ENCODE measurements at places on chromosomes 7 and 10.

DNA sequence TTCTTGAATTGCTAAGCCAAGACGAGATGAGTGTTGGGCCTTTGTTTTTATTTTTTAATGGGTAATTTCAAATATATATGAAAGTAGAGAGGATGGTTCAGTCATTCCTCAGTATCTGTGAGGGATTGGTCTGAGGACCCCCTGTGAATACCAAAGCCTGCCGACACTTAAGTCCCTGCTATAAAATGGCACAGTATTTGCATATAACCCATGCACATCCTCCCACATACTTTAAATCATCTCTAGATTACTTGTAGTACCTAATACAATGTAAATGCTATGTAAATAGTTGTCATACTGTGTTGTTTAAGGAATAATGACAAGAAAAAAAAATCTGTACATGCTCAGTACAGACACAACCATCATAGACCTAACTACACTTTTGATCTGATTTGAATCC lies 73.4 kb downstream of the NOD1 start:
- DNase-seq: no peak

DNA sequence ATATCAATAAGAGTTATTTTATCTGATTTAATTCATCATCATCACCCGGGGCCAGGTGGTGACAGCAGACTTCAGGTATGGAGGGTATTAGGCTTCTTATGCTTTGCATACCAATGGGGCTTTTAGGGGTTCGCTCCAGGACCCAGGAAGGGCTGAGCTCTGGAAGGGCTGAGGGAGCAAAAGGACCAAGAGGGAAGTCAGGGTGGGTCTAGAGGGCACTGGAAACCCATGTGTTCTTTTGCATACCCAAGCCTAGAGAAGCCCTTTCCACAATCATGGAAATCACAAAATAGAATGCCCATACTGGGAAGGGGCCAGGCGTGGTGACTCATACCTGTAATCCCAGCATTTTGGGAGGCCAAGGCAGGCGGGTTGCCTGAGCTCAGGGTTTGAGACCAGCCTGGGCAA lies 30.9 kb upstream of the VCL start:
- DNase-seq: no peak

DNA sequence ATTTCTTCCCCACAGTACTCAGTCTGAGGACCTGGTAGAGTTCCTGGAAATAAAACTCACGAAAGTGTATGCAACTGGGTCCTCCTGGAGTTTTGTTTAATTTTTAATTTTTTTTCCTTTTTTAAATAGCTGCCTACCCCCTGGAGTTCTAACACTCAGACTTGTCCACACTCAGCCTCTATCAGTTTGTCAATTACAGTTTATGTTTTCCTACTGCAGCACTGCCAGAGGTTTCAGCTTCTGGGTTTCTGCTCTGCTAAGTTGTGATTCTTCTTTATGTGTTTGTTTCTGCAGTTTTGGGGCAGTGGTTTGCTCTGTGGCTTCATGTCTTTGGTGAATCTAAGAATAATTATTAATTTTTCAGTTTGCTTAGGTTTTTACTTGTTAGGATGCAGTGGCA lies 59.2 kb downstream of the TBC1D12 start:
- DNase-seq: no peak

DNA sequence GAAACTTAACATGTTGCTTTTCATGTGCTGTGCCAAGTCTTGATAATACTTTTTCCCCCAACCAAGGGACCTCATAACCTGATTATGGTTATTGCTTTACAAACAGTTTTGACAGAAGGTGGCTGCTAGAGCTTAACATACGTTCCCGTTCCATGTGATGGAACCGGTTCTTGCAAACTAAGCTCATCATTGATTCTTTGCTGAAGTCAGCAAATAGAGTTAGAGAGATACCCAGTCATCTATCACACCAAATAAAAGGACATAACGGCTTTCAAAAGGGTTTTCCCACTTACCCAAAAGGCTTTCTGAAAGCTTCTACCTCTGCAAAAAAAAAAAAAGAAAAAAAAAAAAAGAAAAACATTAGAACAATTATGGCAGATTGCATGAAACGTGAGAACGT lies 230.3 kb upstream of the MDFIC start:
- no peak for DNase-seq

DNA sequence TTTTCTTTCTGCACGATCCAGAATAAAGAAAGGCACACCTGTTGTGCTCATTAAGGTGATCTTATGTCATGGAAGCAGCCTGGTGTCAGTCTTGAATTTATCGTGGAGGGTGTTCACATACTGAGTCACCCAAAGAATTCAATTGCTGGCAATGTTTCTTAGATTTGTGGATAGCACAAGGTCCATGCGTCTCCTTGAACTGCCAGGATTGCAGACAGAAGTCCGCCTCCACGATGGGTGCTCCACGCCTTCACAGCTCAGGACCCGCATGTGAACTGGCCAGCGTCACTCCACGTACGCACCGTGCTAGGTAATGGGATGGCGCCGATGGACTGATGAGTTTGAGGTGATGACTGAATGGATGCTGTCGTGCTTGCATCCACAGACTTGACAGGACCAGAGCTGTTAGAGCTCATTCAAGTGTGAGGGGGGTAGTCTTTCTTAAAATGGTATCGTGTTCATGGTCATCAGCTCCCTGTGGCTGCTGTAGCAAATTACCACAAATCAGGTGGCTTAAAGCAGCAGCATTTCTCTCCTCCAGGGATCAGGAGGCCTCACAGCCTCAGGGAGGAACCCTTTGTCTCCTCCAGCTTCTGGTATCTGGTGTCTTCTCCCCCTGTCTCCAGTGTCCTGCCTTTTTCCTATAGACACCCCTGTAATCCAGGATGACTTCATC lies 65.4 kb upstream of the DNAJB6 start:
- no peak for DNase-seq

DNA sequence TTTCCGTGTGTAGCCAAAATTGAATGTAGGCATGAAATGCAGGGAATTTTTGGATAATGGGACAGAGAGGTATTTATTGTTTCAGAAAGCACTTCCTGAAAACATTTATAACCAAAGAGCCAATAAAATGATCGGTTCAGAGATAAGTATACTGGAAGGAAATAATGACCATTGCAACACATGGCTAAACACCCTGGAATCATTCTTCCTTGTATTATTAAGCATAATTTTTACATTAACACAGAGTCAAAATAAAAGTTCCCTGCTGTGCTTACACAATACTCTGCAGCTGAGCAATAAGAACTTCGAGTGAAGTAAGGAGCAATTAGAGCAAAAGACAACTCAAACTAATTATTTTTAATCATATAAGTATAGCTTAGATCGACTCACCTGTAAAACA lies 648.3 kb downstream of the TNS3 start:
- no peak for DNase-seq

- DNase-seq: no peak
Measured at GRCh38 chr7:137476937-137477336, 133.4 kb upstream of the PTN start.

GRCh38 chr10:122352817-122353525 lies 21.5 kb upstream of the PLEKHA1 start:
- no peak for DNase-seq

DNA sequence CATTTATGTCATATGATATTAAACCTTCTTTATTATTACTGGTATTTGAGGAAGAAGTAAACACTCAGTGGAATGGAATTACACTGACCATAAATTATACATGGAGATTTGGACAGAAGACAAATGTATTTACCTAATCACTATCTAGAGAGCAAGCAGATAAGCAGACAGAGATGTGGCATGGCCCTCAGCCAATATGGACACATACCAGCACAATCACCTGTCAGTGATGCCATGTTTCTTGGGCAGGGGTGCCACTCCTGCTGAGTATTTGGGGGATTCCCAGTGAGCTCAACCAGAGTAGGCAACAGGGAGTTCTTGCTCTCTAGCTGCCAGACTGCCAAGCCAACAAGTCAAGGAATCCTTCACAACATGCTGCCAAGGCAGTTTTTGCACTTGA lies 866.3 kb upstream of the LRRN3 start:
- DNase-seq: no peak

GRCh38 chr10:127830414-127830813 lies 62.3 kb downstream of the CLRN3 start:
- DNase-seq: no peak

DNA sequence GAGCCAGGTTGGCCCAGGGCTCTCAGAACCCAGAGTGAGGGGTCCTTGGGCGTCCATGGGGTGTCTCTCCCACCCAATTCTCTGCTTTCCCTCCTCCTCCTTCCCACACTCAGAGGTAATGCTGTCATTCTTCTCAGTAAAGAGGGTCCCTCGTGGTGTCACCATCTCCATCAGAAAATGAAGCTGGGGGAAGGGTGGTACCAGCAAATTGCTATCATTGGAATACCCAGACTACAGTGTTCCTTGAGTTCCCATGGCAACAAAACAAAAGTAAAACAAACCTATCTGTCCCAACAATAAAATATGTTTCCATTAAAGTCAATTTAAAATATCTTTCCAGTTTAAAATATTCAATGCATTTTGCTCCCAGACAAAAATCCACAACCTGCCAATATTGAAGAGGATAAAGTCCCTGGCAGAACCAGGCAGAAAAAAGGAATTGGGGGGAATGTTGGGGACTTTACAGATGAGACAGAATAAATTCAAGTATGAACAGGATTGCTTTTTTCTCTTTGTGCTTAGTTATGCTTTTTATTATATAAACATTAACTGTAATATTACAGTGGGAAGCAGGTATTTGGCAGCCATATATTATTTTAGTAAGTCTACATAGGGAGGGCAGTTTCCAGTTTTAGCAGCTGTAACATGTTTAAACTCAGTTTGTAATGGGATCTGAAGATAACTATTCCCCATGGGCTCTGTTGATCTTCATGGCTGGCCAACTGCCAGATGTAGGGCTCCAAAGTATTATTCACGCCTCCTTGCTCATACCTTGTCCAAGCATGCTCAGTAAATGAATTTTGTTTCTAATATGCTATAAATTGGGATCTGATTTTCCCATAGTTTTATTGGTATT lies 182.1 kb downstream of the ARID5B start:
- DNase-seq: peak; percentile 73

GRCh38 chr7:41881331-41882130 lies 178.6 kb upstream of the INHBA start:
- no peak for DNase-seq

GRCh38 chr10:131088619-131089018 lies 222.9 kb downstream of the TCERG1L start:
- no peak for DNase-seq

GRCh38 chr7:115637128-115637527 lies 393.4 kb downstream of the TFEC start:
- DNase-seq: no peak

GRCh38 chr10:12605580-12606405 lies 256.4 kb downstream of the CAMK1D start:
- peak; percentile 38 for DNase-seq

GRCh38 chr7:157585113-157585861 lies 248.5 kb downstream of the DNAJB6 start:
- DNase-seq: no peak

GRCh38 chr7:14751461-14751860 lies 151.1 kb downstream of the DGKB start:
- no peak for DNase-seq

DNA sequence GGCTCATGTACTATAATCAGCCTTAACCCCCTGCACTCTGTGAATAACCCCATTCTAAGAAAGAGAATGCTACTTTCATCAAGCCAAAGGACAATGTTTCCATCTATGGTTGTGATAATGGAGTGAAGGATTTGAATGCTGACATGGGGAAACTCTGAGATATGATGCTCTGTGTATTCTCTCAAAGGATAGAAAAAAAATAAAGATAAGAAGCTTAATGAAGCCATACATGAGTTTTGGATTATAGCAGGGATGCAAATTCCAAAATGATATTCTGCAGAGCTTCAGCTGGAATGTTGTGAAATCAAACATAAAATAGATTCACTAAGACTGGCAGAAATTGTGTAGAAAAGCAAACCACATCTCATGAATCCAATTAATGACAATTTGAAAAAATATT lies 1074.1 kb downstream of the XPNPEP1 start:
- no peak for DNase-seq

Data from hindlimb muscle (tissue), 1 donor.